ENCODE measurements at places on chromosomes 3 and 15.

DNA sequence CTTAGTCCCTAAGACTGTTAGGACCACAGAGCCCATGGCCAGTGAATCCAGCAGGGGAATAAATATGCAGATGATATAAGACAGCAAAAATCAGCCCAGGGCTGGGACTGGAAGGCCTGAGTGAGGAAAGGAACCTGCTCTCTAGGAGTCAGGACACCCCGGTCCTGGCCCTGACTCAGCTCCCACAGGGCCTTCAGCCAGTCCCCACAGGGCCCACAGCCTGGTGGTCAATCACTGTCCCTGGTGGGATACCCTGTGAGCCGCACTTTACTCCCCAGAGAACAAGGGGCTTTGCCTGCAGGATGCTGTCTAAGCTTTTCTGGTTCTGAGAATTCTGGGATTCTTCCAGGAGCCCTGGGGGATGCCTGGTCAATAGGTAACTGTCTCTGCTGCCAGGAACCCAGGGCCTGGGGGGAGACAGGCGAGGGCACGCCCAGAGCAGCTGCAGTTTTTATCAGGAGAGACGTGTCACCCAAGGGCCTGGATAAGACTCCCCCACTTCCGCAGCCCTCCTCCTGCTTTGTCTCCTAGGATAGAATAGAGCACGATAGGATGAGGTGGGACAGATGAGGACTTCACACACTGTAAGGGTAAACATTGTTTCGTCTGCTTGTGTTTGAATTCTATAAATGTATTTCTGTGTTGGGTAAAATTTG, 49.5 kb upstream of the MCF2L2 start:
- DNase-seq = no peak

DNA sequence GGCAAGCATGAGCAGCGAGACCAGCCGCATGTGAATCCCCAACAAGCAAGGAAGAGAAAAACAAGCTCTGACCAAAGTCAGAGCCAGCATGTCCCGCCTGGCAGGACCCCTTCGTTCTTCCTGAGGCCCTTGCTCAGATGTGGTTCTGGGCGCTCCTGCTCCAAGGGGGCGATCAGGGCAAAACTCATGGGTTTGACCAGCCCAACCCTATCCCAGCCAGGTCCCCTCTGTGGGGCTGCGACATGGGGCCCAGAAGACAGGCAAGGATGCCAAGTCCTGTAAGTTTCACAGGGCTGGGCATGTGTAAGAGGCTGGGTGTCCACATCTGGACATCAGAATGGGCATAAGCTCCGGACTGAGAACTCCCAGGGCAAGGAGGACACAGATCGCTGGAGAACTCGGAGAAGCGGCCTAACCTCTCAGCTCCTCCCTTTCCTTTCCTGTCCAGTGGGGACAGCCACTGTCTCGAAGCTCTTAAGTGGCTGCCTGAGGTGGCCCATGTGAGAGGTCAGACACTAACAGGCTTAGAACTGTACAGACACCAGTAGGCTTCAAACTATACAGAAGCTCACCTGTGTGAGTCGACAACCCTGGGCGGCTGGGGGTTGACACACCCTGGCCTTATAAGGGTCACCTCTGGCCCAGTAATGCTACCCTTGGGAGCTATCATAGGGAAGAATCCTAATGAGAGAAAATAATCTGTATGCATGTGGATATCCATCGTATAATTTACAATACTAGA, 48.9 kb downstream of the XXYLT1 start:
- DNase-seq = no peak

DNA sequence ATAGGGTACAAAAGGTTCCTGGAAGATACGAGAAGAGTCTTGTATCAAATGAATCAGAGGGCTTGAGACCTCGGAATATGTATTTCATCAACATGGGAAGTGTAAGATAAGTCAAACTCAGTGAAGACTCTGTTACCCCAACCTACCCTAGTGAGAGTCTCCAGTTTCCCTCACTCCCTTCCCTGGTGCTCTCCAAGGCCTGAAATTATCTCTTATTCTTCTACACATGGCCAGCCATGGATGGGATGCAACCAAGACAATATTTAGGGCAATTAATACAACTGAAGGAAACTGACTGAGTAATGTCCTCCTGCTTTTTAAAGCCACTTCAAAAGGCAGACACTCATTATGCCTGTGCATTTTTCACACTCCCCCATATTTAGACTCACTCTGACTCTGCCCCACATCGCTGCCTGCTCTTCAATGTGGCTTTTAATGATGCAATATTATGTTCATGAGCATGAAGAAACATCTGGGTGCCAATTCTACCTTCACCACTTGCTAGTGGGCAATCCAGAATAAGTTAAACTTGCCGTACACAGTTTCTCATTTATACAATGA, 137.1 kb upstream of the THBS1 start:
- no peak for DNase-seq

DNA sequence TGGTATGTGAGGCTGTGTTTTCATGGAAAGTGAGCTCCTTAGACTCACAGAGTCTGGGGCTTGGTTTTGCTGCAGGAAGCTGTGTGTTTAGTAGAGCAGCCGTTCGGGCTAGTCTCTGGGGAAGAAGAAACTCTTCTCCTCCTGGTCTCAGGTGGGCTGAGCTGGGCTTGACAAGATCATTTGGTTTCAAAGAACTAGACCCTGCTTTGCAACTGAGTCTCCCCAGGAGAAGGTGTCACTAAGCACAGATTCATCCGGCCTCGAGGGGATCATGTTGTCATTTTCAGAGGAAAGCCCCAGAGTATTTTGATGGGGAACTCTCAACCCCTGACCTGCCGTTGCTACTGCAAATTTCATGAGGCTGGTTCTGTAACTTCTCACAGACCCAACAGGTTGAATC, 188.5 kb downstream of the FAM43A start:
- no peak for DNase-seq

DNA sequence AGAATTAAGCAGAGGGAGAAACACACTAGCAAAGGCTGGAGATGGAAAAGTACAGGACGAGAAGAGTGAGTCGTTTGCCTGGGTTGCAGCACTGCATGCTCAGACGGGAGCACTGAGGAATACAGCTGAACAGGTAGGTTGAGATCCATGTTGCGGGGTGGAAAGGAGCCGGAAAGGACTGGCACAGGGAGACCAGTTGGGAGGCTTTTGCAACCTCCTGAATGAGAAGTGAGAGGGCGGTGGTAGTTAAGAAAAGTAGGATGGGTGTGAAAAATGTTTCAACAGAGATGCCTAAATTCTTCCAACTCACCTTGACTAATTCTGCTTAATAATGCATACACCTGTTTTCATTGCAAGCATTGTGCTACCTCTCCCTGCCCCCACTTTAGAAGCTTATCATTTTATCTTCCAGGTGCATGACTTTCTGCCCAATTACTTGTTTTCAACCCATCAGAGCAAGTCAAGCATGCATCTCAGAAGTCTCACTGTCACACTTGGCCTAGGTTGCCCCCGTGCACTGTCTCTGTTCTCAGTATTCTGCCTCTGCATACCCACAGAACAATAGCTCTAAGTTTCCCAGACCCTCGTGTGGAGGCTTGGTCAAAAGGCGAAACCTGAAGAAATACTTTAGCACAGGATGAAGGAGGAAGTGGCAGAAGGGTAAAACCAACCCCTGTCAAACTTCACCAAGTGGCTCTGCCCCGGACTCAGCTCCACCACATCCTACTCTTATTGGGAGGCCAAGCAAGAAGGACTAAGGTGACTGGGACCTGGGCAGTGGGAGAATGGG, 199.3 kb upstream of the BCL6 start:
- no peak for DNase-seq

DNA sequence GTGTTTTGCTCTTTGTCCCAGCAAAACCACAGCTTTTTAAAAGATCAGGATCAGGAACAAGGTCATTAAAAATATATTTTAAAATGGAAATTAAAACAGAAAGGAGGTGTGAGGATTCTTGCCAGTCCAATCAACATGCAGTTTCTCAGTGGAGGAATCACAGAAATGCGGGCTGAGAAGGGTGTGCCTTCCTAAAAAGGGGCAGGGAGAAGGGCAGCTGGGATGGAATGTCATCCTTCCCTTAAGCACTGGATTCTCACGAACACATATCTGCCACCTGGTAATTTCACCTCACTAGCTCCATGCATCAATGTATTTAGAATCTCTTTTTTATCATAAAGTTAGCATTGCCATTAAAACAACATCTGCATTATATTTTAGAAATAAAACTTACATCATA, 21.4 kb downstream of the ABI3BP start:
- DNase-seq = no peak

DNA sequence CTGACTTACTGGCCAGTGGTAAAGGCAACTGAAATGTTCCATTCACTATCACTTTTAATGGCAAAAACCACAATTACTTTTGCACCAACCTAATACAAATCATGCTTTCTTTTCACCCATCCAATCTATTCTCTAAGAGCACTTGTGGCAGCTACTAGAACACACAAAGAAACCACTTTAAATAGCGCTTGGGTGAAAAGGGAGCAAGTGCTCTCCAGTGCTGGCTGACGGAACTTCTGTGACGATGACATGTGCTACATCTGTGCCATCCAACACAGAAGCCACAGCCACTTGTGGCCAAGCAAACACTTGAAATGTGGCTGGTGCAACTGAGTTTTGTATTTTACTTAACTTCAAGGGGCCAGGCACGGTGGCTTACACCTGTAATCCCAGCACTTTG, 18.9 kb downstream of the SH3BP5 start:
- DNase-seq = no peak

- DNase-seq = peak; percentile 57
These were observed 4.9 kb downstream of the PLOD2 start for GRCh38 chr3:146156095-146156494.

DNA sequence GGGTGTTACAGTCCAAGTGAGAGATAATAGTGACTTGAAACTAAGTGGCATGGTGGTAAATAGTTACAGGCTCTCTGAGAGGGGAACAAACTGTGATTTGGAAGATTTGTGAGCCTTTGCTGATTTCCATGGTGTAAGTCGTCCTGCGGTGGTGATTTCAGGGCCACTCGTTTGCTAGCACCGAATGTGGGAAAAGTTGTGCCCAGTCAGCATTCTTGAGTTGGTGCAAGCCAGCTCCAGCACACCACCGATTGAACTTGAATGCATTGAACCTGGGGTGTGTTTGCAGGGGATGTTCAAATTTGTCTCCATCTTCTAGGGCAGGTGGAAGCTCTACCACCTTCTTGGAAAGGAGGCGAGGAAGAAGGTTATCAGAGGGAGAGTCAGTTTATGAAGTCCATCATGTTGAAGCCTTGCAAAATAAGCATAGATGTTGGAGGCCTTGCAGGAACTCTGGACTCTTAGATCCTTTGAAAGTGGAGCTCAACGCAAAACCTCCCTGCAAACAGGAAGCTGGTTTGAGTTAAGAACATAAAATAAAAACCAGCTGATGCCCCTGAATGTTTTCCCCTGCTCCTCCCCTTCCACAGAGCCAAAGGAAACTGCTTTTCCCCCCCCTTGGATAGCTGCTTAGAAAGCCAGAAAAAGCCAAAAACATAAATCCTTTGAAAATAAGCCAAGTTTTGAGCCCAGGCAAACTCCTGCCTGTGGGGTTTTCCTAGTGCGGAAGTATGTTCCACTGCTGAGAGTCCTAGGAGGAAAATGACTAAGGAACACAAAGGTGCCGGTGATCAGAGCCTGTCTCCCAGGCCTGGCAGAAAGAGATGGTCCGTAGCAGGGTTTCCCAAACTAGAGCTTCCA, 21.9 kb downstream of the MAPKBP1 start:
- DNase-seq = peak; percentile 89

DNA sequence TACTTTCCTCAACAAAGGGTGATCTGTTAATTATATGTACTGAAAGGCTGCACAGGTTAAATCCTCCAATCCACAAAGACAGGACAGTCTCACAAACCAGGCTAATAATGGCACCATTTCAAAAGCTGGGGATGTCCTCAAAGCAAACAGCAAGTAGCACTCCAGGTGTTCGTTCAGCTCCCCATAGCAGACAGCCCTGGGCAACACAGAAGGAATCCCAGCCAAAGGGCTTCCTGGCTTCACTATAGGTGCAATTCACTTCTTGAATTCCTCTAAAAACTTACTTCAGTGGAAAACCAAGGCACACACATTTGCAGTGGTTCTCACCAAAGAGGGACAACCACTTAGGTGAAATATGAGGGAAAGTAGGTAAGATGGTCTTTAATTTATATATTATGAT, 166.7 kb downstream of the CTNNB1 start:
- DNase-seq = no peak

DNA sequence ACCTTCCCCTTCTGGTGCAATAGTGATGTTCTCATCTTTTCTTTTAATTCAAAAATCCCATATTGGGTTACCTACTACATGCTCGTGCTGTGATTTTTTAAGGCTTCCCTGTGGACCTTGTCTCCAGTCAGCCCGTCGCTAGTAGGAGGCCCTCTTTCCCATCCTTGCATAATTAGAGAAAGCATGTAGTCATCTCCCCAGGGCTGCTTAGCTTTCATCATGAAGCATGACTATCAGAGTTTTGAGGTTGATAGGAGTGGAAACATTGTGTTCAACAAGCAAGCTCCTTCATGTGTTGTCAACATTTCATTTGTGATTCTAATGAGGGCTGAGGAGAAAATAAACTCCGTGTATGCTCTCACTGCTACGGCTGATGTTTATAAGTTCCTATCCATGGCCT, 8.7 kb upstream of the LRTM1 start:
- peak; percentile 82 for DNase-seq

DNA sequence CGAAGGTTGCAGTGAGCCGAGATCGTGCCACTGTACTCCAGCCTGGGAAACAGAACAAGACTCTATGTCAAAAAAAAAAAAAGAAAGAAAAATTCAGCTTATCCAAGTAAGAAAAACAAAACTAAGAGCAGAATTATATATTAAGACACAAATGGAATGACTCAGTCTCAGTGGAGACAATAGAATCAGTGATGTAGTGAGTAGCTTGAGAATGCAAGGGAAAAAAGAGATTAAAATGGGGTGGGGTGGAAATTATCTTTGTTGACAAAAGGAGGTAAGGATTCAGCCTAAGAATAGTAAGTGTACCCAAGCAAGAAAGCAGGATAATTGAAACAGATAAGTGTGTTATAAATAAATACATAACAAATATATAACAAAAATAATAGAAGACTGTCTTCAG, 70.7 kb downstream of the BLM start:
- no peak for DNase-seq

- DNase-seq = no peak
These were observed 1226.1 kb downstream of the SI start for GRCh38 chr3:163852233-163852632.

GRCh38 chr3:30604558-30604957, 1.8 kb upstream of the TGFBR2 start:
- DNase-seq = no peak

DNA sequence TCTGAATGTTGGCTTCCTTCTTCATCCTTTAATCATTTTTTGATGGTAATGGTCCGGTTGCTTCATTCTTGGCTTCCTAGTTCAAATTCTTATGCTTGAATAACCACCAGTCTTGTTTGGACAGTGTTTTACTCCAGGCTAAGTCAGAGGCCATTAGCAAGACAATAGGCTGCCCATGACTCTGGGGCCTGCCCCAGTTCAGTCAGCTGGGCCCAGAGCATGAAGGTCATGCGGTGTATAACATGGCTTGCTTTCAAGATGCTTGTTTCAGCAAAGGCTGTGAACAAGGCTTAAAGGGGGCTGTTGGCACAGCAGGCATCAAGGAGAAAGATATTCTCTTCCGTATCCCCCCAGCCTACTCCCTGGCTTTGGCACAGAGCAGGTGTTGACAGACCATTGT, 13.7 kb downstream of the TM4SF18 start:
- no peak for DNase-seq

Measured in fibroblast of mammary gland (primary cell).